Temporal lobe (tissue), 4 donors: ENCODE measurements at places on chromosomes 1 and 21. TPM values are rescaled to one million over a fixed set of nuclear protein-coding genes. Genes with fewer than 3 reads are reported as not detected.

Gene PTPRF
- total RNA-seq: 60.7 TPM

Gene DMRTA2
- 3.2 TPM for total RNA-seq

Gene SORT1
- total RNA-seq: 46.7 TPM

Gene C1orf35
- 5.4 TPM for total RNA-seq

Gene OR2M3
- total RNA-seq: under 0.01 TPM

Gene PTAFR
- total RNA-seq: 0.74 TPM

Gene TIAM1
- total RNA-seq: 24.3 TPM

Gene HLCS
- total RNA-seq: 19.2 TPM

Gene LRRC39
- 4.4 TPM for total RNA-seq

Gene CELA3B
- not detected for total RNA-seq

Gene TPTE
- not detected for total RNA-seq

Gene GBP6
- total RNA-seq: 0.25 TPM

Gene ERICH3
- total RNA-seq: 15.0 TPM

Gene ALX3
- total RNA-seq: not detected

Gene TMEM52
- total RNA-seq: 0.98 TPM

Gene CLCNKA
- not detected for total RNA-seq
